ENCODE measurements at places on chromosomes 2 and 18.

- peak; percentile 3 for DNase-seq
These were observed 201.4 kb downstream of the SOCS6 start for GRCh38 chr18:70489986-70490933.

DNA sequence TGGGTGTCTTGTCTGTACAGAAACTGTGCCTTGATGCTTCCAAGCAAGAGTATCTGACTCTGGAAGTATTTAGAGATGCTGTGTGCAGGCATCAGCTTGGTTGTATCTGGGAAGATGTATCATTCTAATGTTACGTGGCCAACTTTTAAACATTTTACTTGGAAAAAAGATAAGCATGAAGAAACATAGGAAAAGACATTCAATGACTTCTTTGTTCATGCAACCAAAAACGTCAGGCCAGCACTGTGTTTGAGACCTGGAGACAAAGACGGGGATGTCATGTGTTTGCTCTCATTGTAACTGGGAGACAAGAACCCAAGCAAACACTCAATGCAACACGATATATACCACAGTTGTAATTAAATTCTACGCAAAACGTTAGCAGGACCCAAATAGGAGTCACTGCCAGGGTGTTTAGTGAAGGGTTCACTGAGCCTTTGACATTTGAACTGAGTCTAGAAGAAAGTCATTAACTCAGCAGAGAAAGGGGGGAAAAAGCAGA, 8.9 kb upstream of the SESTD1 start:
- DNase-seq: no peak

GRCh38 chr2:176114120-176114929, 2.3 kb upstream of the HOXD10 start:
- no peak for DNase-seq

- no peak for DNase-seq
These were observed 42.1 kb downstream of the BCL2L11 start for GRCh38 chr2:111162718-111163331.

DNA sequence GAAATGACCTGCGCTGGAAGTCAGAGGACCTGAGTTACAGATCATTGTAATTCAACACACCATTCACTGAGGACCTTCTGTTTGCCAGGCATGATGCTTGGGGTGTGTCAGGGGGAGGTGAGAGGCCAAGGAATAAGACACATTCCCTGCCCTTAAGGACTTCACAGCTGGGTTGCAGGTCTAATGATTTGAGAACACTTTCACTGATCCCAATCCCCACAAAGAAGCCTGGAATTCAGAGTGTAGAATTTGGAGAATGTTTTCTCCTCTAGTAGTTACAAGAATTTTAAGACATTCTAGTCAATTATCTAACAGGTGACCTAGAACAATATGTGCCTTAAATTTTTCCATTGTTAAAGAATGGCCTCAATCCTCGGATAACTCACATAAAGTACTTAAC, 322.4 kb downstream of the TNS1 start:
- no peak for DNase-seq

DNA sequence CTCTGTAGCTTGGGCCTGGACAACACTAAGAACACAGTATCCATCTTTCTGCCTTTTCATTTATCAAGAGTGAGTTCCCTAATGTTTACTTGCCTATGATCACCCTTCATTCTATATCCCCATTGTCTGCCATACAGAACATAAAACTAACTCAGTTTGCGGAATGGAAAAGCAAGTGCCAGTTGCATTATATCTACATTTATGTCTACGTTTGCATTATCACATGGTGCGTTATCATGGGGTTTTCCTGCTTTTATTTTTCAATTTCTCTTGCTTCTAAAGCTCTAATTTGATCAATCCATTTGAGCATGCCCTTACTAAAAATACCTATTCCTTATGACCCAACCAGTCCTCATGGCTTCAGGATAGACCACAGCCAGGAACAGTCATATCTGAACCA, 421.6 kb upstream of the VWC2L start:
- DNase-seq: no peak

DNA sequence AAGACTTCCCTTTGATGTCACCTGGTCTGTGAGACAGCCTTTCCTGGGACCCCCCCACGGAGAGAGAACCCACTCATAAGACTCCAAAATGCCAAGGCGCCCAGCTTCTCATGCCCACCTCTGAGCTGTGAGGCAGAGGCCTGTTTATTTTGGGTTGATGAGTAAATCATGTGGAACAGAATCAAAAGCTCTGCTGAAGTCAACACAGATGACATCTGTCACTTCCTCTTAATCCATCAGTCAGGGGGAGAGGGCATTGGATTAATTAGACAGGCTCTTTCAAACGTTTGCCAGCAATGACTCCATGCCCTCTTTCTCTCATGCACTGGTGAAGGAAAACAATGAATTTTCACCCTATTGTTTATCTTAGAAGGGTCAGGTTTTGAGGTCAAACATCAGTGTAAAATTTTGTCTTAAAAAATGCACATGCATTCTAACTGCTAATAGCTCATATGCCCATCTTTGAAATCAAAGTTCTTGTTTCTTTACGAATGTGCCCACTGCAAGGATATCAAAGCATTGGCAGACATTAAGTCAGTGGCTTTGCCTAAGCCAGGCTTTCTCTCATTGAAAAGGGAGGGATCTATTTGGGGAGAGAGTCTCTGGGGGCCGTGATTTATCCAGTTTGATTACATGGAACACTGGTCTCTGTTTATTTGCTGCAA, 184.1 kb downstream of the ACKR3 start:
- DNase-seq: peak; percentile 96

DNA sequence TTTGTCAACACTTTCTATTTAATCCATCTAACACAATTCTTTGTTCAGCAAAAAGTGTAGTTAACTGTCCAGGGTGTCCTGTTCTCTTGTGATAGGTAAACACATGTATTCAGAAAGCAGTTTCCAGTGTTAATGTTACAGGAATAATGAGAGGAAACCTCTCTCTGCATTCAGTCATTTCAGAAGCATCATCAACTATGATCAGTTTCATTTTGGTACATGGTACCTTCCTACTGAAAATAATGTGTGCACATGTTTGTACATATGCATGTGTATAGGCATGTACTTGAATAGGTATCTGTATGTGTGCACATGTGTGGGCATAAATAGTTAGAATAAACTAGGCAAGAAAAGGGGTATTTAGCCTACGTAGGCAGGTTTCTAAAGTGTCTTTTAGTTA, 16.6 kb downstream of the EFEMP1 start:
- DNase-seq: no peak

GRCh38 chr18:21257386-21257785, 15.4 kb downstream of the GREB1L start:
- DNase-seq: no peak

DNA sequence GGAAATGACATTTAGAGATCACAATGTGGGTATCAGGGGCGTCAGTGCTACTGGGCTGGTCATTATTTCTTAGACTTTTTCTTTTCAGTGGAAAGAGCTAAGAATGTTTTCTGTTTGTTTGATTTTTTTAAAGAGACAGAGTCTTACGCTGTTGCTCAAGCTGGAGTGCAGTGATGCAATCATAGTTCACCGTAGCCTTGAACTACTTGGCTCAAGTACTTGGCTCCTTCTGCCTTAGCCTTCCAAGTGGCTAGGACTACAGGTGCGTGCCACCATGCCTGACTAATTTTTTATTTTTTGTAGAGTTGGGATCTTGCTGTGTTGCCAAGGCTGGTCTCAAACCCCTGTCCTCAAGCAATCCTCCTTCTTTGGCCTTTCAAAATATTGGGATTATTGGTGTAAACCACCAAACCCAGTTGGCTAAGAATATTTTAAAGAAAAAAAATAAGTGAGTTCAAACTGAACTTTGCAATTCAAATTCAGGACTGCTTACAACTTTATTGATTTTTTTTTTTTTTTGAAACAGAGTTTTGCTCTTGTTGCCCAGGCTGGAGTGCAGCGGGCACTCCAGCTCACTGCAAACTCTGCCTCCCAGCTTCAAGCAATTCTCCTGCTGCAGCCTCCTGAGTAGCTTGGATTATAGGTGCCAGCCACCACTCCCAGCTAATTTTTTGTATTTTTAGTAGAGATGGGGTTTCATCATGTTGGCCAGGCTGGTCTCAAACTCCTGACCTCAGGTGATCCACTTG, 154.2 kb downstream of the MIB1 start:
- DNase-seq: no peak

DNA sequence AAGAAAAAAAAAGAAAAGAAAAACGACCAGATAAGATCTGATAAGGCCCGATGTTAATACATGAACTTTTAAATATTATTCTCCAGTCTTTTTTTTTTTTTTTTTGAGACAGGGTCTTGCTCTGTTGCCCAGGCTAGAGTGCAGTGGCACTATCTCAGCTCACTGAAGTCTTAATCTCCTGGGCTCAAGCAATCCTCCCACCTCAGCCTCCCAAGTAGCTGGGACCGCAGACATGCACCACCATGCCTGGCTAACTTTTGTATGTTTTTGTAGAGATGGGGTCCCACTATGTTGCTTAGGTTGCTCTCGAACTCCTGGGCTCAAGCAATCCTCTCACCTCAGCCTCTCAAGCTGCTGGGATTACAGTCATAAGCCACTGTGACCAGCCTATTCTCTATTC, 1.6 kb downstream of the ABCG5 start:
- no peak for DNase-seq

GRCh38 chr2:97844311-97844859, 131.0 kb downstream of the ZAP70 start:
- peak; percentile 21 for DNase-seq

DNA sequence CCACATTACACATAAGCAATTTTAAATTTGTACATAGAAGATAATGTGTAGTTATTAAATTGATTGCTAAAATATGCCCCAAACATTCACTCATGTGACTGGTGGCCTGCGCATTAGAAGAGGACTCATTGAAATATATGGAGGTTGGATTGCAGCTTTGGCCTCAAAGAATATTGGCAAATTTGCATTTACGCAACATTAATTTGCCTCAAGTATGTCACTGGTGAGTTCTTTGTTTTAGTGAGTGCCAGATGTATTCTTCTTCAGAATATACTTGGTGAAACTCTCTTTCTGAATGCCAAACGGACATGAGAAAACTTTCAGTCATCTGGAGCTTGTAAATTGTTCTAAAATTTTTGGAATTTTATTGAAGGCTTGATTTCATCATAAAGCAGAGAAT, 5.9 kb upstream of the EFEMP1 start:
- no peak for DNase-seq

GRCh38 chr2:111957872-111958354, 59.5 kb downstream of the MERTK start:
- no peak for DNase-seq

GRCh38 chr2:16663121-16663905, 2.3 kb downstream of the CYRIA start:
- DNase-seq: no peak

DNA sequence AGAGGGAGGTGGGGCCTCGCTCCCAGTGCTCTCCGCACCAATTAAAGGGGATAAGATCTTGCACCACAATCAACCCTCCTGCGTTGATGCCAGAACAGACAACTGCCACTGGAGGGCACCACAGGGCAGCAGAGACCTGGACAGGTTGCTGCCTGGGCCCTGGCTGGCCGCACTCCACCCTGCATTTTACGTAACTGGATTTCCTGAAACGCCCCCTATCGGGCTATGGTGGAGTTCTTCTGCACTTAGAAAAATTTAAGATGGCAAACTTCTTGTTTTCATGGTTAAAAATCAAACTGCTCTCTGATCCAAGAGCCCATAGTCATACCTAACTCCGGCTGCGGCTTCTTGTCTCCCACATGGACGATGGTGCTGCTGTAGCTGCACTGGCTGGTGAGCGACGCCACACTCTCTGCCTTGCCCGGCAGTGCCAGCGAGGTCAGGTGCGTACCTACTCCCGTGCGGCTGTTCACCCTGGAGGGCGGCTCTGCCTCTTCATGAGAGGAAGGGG, 16.8 kb upstream of the HES6 start:
- peak; percentile 29 for DNase-seq

DNA sequence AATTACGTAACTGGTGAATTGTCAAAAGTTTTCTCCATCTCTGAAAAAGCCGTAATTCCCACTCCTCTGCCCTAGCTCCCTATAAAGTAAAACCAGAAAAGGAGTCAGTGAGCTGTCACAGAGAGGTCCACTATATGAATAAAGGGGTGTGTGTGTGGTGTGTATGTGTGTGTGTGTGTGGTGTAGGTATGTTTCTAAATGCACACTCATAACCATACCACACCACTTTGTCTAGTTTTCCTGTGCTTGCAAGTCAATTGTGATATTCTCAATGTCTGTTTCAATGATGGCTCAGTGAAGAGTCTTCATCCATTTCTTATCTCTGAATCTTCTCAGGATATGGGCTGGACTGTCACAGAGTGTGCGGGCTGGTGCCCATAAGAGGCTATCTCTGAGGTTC, 54.8 kb upstream of the CCDC68 start:
- DNase-seq: no peak

DNA sequence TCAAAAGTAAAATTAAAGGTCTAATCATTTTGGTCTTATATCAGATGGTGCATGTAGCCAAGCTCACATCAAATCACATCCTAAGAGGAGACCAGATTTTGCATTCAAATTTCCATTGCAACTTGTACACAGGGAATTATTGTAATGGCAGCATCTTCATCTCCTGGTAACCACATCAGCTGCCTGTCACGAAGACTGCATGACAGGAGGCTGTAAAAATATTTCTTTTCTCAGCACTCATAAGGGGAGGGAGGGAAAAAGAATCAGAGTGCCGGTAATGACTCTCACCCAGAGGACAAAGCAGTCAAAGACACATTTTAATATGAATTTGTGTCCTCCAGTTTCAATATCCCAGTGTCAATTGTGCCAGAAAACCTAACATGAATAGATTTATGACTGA, 216.7 kb downstream of the TMEM163 start:
- DNase-seq: no peak
